ENCODE measurements at places on chromosomes 5 and 9. TPM values are rescaled to one million over a fixed set of nuclear protein-coding genes. Genes with fewer than 3 reads are reported as not detected.

SPATA31C1 gene
- not detected for total RNA-seq

GRCh38 chr5:40841068-40841805, at the start of gene CARD6:
Gene CARD6 (plus strand): TSS chr5:40841367. CDS start chr5:40841383, 16 bp downstream.
- no peaks in the 10 kb centered on the region for H3K4me1 ChIP-seq
- no peaks in the 10 kb centered on the region for H3K27me3 ChIP-seq
- no peak within 1 kb of the TSS for H3K27ac ChIP-seq
- H3K36me3 ChIP-seq = no peaks in the 10 kb centered on the region
- no peak within 1 kb of the TSS for H3K4me3 ChIP-seq
- peak; percentile 62 for DNase-seq

DNA sequence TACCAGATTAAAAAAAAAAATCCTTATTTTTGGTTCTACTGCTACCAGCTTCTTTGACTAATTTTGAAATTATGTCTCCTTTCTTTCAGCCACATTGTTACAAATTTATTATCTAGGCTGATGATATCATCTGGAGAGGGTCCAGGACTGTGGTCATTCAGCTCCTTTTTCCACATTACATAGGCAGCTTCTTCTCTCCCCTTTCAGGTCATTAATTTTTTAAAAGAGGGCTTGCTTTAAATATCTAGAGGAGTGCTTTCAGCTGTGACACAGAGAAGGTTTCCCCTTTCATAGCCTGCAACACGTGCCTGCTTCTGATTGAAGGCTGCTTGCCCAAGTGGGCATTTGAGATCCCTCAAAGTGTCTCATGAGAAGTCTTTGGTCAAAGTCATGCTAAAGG, 155.7 kb upstream of the PAPPA start:
- no peak overlapping the region for H3K27ac ChIP-seq
- no peaks in the 10 kb centered on the region for H3K4me1 ChIP-seq
- H3K27me3 ChIP-seq = no peaks in the 10 kb centered on the region
- no peaks in the 10 kb centered on the region for H3K36me3 ChIP-seq

DNA sequence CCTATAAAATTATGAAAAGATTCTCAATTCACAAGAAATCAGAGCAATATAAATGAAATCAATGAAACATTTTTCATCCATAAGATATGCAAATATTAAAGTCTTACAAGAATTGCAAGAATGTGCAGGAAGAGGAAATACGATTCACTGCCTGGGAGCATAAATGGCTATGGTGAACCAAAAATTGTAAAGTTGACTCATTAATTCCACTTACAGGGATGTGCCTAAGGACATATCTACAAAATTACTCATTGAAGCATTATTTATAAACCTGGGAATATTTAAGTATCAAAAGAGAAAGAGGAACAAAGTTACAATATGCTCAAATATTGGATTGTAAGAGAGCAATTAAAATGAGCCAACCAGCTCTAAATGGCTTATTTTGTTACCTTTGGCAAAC, 6.9 kb upstream of the NIPSNAP3A start:
- DNase-seq = peak; percentile 45
- no peak overlapping the region for H3K27ac ChIP-seq
- no peak overlapping the region for H3K4me3 ChIP-seq
- no peaks in the 10 kb centered on the region for H3K36me3 ChIP-seq

GRCh38 chr9:84394036-84394435, 53.5 kb upstream of the SLC28A3 start:
- H3K4me3 ChIP-seq = no peak overlapping the region
- no peak for DNase-seq
- no peaks in the 10 kb centered on the region for H3K36me3 ChIP-seq

All from cardiac muscle cell (in vitro differentiated cells and primary cell).